NCI-H510A (cell line): ENCODE measurements at places on chromosomes 12 and 14.

- DNase-seq = no peak
Observed at GRCh38 chr12:944211-944610, 5.3 kb downstream of the RAD52 start.

- DNase-seq = no peak
Observed at GRCh38 chr12:95591731-95592130, 40.5 kb upstream of the USP44 start.

DNA sequence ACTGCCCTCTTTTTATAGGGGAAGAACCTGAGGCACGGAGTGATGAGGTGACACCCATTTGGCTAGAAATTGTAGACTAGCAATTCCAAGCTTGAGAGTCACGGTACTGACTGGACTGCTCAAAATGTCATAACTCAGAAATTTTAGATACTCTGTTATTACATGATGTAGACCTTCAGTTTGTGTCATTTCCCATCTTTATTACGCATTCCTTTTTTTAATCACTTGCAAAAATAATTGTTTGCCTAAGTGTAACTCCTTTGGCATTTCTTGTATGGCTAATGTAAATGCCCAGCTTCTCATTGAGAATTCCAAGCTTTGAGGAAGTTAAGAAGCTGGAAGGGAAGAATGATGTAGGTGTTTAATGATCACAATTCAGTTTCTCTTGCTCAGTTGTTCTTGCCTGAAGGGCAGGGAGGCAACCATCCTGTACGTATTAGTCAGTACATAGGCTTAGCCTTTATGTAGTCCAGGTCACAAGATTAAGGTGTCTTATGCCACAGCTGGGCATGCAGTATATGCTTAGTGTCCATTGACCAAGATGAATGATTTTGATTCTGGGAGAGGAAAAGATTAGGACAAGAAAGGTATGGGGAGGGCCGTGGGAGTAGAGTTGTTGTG is 68.2 kb upstream of the EVL start:
- no peak for DNase-seq

DNA sequence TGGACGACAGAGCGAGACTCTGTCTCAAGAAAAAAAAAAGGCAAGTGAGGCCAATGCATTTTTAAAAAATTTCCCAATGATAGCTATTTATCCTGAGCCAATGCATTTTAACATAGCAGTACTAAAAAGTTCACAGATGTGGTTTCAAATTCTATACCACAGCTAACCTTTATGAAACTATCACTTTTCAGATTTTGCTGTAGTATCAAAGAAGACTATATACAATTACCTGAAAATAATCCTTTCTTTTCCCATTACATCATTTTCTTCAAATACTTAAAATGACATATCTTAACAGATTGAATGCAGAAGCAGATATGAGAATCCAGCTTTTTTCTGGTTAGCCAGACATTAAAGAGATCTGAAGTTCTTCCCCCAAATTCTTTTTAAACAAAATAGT is 13.2 kb downstream of the ATF7 start:
- no peak for DNase-seq
